Stimulated activated naive CD8-positive, alpha-beta T cell treated with anti-CD3 and anti-CD28 coated beads, Interleukin-15, amount 100 ng/mL, for 72 hours (primary cell): ENCODE measurements at places on chromosomes 16 and 17.

DNA sequence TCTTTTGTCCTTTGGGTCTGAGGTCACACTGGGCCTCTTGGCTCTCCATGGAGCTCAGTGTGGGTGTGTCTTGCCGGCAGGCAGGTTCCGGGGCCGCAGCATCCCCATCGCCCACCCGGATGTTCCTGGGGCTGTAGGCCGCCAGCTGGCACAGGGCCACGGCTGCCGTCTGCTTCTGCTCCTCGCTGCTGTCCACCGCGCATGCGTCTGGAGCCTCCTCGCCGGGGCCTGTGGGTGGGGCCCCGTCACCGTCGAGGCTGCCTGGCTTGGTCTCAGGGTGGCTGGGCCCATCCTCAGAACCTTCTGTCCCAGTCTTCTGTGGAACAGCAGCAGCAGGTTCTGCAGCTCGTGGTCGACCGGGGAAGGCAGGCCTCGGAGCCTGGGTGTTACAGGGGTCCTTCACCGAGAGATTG lies 9.6 kb downstream of the ZNF750 start:
- DNase-seq = no peak

DNA sequence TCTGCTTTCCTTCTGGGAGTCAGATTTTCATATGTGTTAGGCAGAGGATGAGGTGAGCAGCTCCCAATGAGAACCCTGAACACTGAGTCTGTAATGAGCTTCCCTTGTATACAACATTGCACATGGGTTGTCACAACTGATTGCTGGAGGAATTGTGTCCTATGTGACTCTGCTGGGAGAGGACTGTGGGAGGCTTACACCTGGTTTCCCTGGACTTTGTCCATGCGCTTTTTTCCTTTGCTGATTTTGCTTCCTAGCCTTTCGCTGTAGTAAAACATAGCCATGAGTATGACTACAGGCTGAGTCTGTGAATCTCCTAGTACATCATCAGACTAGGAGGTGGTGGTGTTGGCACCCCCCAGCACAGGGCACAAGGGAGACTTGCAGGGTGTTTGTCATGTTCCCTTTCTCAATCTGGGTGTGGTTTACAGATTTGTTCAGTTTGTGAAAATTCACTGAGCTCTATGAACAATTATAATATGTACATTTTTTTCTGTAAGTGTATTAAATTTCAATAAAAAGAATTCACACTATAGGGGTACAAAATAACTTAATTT lies 1.7 kb upstream of the PLK1 start:
- no peak for DNase-seq

DNA sequence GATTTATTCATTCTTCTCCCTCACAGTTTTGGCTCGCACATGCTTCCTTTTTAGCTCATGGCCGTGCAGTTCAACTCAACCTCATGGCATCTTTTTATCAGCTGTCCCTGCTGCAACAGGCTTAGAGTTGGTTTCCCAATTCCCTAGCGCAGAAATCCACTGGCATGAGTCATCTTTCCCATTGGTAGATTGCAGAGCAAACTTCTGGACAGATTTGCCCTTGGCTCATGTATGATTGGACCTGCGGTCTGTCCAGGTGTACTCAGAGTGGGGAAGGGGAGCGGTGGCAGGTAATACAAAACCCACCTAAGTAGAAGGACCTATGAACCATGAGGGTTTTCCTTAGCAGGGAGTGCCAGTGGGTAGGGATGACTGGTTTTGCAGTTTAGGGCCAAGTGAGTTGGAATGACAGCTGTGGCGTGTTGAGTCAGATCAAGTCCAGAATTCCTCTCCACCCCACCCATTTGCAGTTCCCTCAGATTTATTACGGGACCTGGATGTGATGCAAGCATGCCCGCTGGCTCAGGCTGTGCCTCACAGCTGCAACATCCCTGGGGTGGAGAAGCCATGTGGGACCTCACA lies 584.7 kb downstream of the WWOX start:
- DNase-seq = no peak

DNA sequence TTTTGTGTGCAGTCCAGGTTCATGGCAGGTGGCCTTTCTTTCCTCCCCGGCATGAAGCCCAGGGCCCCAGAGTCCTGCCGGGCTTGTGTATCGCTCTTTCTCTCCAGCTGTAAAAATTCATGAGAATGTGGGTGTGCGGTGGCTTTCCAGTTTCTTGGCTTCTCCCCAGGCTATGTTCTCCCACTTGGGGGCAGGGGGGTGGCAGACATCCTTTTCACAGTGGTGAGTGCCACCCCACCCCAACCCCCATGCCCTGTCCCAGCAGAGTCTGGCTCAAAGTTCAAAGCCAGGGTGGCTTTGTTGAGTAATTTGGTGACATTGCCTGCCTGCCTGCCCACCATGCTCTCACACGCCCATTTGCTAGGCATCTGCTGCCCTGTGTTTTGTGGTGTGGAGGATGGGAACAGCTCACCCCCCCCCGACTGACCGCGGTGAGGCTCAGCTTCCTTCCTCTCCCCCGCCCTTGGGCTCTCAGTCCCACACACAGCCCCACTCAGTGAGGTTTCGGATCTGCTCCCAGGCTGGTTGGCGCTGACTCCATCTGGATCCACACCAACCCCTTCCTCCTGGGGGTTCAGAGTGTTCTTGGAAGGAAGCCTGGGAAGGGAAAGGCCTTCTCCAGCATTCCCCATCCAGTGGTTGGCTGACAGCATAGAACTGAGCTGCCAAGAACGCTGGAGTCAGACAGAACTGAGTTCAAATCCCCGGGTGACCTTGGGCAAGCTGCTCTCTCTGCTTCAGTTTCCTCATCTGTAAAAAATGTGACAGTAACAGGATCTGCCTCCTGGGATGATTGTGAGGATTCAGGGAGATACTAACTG lies 36.0 kb downstream of the CHD9 start:
- DNase-seq = no peak

- DNase-seq = no peak
These were observed 33.3 kb downstream of the BAHCC1 start for GRCh38 chr17:81428516-81428915.

GRCh38 chr17:8701221-8701620 lies 43.4 kb downstream of the CCDC42 start:
- no peak for DNase-seq

DNA sequence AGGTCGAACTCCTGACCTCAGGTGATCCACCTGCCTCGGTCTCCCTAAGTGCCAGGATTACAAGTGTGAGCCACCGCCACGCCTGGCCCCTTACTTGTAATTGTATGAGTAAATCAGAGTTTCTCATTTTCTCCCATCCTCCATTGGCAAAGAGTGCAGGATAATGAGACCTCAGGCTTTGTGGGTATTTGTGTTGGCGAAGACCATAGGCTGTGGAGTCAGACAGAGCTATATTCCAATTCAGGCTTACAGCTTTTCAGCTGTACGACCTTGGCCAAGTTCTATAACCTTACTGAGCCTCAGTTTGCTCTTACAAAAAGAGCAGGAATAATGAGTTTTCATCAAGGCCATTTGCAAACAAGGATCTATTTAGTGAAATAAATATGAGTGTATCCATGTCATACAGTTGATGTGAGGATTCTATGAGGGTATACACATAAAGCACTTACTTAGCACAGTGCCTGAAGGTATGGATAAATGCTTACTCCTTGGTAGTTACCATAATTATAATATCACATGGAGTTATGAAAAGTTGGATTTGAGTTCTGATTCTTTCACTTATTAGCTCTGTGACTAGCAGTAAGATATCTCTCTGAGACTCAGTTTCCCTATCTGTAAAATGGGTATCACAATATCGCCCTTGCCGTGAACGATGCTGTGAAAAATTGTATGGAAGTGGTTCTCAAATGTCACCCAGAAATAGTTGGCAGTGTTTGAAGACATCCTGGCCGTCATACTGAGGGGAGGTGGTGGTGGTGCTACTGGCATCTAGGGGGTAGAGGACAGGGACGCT lies 25.6 kb upstream of the CPPED1 start:
- no peak for DNase-seq

GRCh38 chr17:65297916-65298315 lies 160.7 kb downstream of the RGS9 start:
- DNase-seq = no peak

DNA sequence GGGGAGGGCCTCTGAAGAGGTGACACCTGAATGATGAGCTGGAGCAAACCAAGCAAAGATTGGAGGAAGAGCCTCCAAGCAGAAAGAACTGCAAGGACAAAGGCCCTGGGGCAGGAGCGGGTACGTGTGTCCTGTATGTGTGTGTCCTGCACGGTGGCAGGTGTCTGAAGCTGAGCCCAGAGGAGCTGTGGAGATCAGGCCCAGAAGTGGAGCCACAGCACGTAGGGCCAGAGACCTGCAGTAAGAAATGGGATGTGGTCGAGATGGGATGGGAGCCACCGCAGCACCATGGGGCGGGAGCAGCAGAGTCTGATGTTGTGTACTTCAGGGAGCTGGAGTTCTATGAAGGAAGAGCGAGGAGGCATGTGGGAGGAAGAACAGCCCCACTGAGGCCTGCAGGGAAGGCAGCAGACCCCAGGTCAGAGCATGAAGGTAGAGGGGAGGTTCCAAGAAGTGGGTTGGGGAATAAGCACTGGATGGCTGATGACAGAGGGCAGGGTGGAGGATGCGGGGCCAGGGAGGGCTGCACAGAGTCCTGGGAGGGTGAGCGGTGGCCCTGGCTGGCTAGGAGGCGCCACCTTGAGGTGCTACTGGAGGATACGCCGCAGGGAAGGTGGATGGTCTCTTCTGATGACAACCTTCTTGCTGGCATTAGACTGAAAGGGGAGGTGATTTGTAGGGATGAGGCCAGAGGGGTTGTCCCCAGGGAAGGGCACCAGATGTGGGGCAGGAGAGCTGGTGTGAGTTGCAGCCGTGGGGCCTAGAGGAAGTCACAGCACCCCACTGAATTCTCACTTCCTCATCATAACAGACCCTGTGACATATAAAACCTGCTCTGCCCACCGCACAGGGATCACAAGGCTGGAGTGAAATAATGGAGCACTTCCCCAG lies 10.6 kb upstream of the CETP start:
- DNase-seq = peak; percentile 75
